ENCODE measurements at places on chromosomes 11 and 22.

- DNase-seq = no peak
- H3K27ac ChIP-seq = no peak overlapping the region
- H3K4me1 ChIP-seq = no peaks in the 10 kb centered on the region
- no peak overlapping the region for H3K4me3 ChIP-seq
- H3K27me3 ChIP-seq = no peaks in the 10 kb centered on the region
- H3K36me3 ChIP-seq = no peaks in the 10 kb centered on the region
Measured at GRCh38 chr11:105202844-105203548, 63.4 kb upstream of the CARD18 start.

GRCh38 chr22:41380993-41381328 is 781 bp upstream of the TEF start:
- peaks cover 14% of the 10 kb centered on the region for H3K4me1 ChIP-seq
- H3K27me3 ChIP-seq = no peaks in the 10 kb centered on the region
- no peak for DNase-seq

DNA sequence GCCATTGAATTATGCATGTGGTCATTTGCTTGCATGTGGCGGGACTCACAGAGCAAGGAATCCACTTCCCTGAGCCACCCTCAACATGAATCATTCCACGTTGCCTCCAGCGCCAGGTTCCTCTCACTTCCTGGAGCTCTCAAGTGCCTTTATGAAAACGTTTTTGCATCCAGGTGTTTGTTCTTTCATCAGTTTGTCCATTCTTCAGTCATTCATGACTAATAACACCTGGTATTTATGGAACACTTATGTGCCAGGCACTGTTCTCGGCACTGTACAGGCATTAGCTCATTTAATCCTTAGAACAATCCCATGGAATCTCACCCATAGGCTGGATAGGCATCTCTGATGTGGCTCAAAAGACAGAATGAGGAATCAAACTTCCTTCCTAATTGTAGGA is 256.1 kb upstream of the SYN3 start:
- DNase-seq = no peak
- H3K27me3 ChIP-seq = no peaks in the 10 kb centered on the region
- no peaks in the 10 kb centered on the region for H3K4me1 ChIP-seq
- H3K36me3 ChIP-seq = no peaks in the 10 kb centered on the region
- no peak overlapping the region for H3K4me3 ChIP-seq
- no peak overlapping the region for H3K27ac ChIP-seq

GRCh38 chr11:11937433-11937832 is 71.0 kb downstream of the DKK3 start:
- H3K27me3 ChIP-seq = no peaks in the 10 kb centered on the region
- peaks cover 74% of the 10 kb centered on the region for H3K36me3 ChIP-seq

- no peak overlapping the region for H3K27ac ChIP-seq
- DNase-seq = no peak
- no peak overlapping the region for H3K4me3 ChIP-seq
- no peaks in the 10 kb centered on the region for H3K36me3 ChIP-seq
- H3K27me3 ChIP-seq = no peaks in the 10 kb centered on the region
- H3K4me1 ChIP-seq = no peaks in the 10 kb centered on the region
Measured at GRCh38 chr11:129265125-129265788, 73.1 kb upstream of the ARHGAP32 start.

DNA sequence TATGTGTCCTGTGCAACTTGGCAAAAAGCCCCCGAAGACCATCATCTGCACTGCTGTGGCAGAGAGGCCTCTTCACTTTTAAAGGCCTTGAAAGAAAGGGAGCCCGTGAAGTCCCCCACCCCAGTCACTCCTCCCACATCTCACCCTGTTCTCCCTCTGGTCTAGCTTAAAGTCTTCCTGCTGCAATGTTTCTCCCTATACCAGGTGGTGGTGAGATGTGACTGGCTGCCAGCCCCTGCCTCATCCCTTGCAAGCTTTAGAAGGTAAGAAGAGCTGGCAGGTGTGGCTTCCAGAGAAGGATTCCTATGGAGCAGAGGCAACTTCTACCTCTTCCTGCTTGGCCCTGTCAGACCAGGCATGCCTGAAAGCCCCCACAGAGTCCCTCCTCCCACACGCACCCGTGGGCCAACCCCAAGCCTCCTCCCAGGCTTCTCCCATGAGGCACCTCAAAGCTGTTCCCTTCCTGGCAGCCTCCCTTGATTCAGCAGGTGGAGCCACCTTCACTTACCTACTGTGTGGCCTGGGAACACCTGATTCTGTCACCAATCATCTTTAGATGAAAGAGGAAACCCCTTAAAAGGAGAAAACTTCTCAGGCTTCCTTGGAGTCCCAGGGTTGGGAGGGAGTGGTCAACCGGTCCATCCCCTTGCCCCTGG is 4.0 kb upstream of the TRIM29 start:
- DNase-seq = peak; percentile 3
- H3K27ac ChIP-seq = no peak overlapping the region
- H3K4me3 ChIP-seq = no peak overlapping the region
- H3K36me3 ChIP-seq = no peaks in the 10 kb centered on the region

DNA sequence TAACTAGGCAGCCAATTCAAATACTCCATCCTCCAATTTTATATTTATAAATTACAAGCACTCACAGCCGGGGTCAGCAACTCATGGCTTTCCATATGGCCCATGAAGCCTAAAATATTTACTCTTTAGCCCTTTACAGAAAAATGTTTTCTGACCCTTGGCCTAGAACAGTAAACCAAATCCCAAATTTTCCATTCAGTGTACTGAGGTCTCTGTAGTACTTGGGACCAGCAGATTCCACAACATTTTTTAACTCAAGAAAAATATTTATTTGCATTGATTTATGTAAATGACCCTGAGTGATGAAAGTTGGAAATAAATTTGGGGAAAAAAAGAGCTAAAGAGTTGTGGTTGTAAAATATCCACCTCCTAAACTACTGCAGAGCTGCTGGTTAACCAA is 82.6 kb downstream of the SLC1A2 start:
- H3K4me1 ChIP-seq = peaks cover 12% of the 10 kb centered on the region
- no peak overlapping the region for H3K27ac ChIP-seq
- no peaks in the 10 kb centered on the region for H3K36me3 ChIP-seq
- DNase-seq = no peak
- no peak overlapping the region for H3K4me3 ChIP-seq

- H3K27ac ChIP-seq = no peak overlapping the region
- no peaks in the 10 kb centered on the region for H3K27me3 ChIP-seq
- no peak for DNase-seq
- no peak overlapping the region for H3K4me3 ChIP-seq
Measured at GRCh38 chr11:111939836-111940604, 2.9 kb downstream of the DIXDC1 start.

DNA sequence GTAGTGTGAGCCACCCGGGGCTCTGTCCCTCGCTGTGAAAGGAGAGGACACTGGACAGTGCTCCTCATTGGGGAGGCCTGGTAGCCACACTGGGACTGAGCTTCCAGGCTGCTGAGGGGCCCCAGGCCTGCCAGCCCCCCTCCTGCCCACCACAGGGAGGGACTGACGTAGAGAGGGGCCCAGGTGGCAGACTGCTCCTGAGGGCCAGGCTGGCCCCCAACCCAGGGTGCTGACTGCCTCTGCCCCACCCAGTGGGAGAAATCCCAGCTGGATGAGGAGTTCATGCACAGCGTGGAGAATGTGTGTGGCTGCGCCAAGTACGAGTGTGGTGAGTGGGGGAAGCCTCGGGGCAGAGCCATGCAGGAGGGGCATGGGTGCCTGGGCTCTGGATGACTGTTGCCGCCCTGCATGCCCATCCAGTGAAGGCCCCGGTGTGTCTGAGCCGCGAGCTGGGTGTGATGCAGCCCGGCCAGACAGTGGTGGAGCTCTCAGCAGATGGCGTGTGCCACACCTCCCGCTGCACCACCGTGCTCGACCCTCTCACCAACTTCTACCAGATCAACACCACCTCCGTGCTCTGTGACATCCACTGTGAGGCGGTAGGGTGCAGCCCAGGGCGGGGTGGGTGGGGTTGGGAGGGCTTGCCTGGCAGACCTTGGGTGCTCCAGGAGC is 78.7 kb upstream of the MYOD1 start:
- no peaks in the 10 kb centered on the region for H3K27me3 ChIP-seq
- H3K4me1 ChIP-seq = no peaks in the 10 kb centered on the region

DNA sequence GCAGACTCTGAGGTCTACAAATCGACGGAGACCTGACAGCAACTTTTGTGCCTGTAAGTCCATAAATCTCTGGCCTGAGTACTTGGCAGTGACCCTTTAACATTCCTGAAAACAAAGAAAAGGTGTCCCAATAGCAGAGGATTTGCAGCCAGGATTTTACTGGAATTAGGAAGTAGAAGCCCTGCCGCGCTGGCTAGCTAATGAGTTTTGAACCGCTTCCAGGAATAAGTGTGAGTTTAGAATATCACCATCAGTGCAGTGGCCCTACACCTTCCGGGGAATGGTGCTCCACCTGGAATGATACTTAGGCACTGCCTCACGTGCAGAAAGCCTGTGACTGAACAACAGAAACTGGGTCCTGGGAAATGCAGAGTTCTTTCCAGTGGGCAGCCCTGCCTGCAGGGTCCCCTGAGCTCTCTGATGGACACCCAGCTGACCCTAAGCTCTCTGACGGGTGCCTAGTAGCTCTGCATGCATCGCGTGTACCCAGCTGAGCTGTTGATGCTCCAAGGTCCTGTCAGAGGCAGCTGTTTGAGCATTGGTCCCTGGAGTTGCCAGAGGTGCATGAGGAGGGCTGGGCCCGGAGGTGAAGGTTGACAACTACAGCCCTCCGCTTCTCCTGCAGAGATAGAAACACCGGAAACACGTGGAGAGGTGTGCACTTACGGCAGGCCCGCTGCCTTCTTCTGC is 380.9 kb downstream of the TBC1D22A start:
- H3K4me1 ChIP-seq = no peaks in the 10 kb centered on the region
- H3K27ac ChIP-seq = no peak overlapping the region
- H3K36me3 ChIP-seq = peaks cover 3% of the 10 kb centered on the region
- no peak overlapping the region for H3K4me3 ChIP-seq
- no peak for DNase-seq

GRCh38 chr22:49600468-49600867 is 227.2 kb downstream of the BRD1 start:
- no peaks in the 10 kb centered on the region for H3K4me1 ChIP-seq
- peaks cover 26% of the 10 kb centered on the region for H3K36me3 ChIP-seq
- no peak overlapping the region for H3K4me3 ChIP-seq
- DNase-seq = no peak
- H3K27me3 ChIP-seq = no peaks in the 10 kb centered on the region

DNA sequence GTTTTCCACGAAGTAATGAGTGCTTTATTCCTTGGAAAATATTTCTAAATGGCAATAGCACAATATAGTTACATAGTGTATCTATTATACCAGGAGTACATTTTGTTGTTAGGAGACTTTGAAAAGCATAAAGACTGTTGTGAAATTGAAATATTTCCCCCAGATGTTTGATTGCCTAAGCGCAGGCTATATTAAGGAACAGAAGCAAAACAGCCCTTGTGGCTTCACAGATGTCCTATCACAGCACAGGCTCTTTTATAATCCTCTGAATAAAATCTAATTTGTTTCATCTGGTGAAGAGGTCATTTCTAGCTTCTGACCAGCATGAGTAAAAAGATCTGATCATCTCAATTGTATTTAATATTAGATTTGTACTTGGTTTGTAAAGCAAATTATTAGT is 48.2 kb downstream of the BSX start:
- no peak overlapping the region for H3K27ac ChIP-seq
- no peak overlapping the region for H3K4me3 ChIP-seq
- H3K27me3 ChIP-seq = no peaks in the 10 kb centered on the region
- no peaks in the 10 kb centered on the region for H3K36me3 ChIP-seq

- H3K4me1 ChIP-seq = no peaks in the 10 kb centered on the region
- H3K36me3 ChIP-seq = no peaks in the 10 kb centered on the region
- H3K27me3 ChIP-seq = no peaks in the 10 kb centered on the region
- H3K4me3 ChIP-seq = no peak overlapping the region
- no peak for DNase-seq
- H3K27ac ChIP-seq = no peak overlapping the region
Measured at GRCh38 chr11:119189393-119189792, 4.1 kb downstream of the NHERF4 start.

GRCh38 chr11:12116425-12117032 is 6.1 kb downstream of the MICAL2 start:
- H3K36me3 ChIP-seq = no peaks in the 10 kb centered on the region
- DNase-seq = no peak
- no peak overlapping the region for H3K27ac ChIP-seq
- peaks cover 7% of the 10 kb centered on the region for H3K4me1 ChIP-seq
- H3K27me3 ChIP-seq = no peaks in the 10 kb centered on the region

DNA sequence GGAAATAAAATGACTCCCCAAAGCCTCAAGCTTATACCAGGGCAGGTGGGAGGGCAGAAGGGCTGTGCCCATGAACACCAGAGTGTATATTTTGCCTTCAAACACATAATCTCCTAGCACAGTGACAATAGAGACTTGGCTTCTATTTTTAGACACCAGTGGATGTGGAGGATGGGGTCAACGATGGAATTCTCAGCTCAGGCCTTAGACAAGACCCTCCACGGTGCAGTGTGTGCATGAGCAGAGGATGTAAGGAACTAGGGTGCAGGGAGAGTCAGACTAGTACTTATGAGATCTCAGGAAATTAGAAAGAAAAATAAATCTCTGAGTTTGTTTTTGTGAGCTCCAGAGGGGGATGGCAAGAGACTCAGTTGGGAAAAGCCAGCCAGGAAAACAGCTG is 113.6 kb upstream of the CADM1 start:
- no peaks in the 10 kb centered on the region for H3K36me3 ChIP-seq
- no peak overlapping the region for H3K4me3 ChIP-seq
- H3K27ac ChIP-seq = no peak overlapping the region
- H3K4me1 ChIP-seq = no peaks in the 10 kb centered on the region
- DNase-seq = no peak
- H3K27me3 ChIP-seq = no peaks in the 10 kb centered on the region

DNA sequence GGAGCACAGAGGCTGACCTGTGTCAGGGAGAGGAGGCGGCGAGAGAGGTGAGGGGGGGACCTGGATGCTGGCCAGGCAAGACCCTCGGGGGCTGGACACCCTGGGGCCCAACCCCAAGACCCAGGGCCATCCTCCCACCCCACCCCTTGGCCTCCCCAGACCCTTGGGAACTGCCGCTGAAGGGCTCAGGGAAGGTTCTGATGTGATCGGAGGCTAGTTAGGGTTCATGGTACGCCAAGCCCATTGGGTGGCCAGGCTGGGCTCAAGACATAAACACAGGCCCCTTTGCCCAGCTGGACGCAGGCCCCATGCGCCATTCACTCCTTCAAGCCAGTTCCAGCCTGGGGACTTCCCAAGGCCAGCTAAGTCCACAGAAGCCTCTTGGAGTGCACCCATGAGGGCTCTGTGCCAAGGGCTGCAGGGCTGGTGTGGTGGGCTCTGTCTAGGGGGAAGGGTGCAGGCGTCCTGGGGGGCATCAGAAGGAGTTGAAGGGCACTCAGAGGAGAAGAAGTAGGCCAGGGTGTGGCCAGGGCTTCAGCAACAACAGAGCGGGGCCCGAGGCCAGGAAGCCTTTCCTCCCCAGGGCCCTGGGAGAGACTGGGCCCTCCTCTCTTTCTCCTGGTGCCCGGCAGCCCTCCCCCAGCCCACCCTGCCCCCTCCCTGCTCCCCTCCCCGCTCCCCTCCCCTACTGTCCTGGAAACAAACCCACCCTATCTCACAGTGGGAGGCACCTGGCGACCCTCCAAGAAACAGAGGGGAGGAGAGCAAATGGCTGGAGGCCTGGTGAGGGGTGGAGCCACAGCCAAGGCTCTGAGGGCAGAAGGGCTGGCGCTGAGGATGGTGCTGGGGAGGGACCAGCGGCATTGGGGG is 12.9 kb downstream of the TSPAN32 start:
- no peak overlapping the region for H3K4me3 ChIP-seq
- H3K36me3 ChIP-seq = peaks cover 5% of the 10 kb centered on the region
- no peak for DNase-seq
- no peaks in the 10 kb centered on the region for H3K27me3 ChIP-seq
- H3K27ac ChIP-seq = no peak overlapping the region

Measured in naive thymus-derived CD4-positive, alpha-beta T cell (primary cell).